Bronchial smooth muscle cell (primary cell): ENCODE measurements at places on chromosomes 5 and 9. TPM values are rescaled to one million over a fixed set of nuclear protein-coding genes. Genes with fewer than 3 reads are reported as not detected.

TMEFF1 gene
- 1.3 and 2.3 TPM in 2 replicates for total RNA-seq

CXCL14 gene
- total RNA-seq: not detected in 2 replicates

TEK gene
- total RNA-seq: 0.43 and 15.6 TPM in 2 replicates

SHC3 gene
- total RNA-seq: 20.9 and 38.0 TPM in 2 replicates

ANKRD31 gene
- total RNA-seq: 0.09 and 0.16 TPM in 2 replicates

RNF224 gene
- total RNA-seq: 0.09 TPM in 1 of 2 replicates, not detected in the other

ARHGEF39 gene
- total RNA-seq: under 0.01 and 0.32 TPM in 2 replicates

FAM200C gene
- 3.0 and 3.2 TPM in 2 replicates for total RNA-seq

FBLL1 gene
- 0.26 and 0.79 TPM in 2 replicates for total RNA-seq

ARL14EPL gene
- total RNA-seq: 0.69 TPM in 1 of 2 replicates, not detected in the other

IFNA21 gene
- total RNA-seq: not detected in 2 replicates

TMEM38B gene
- 11.0 and 12.5 TPM in 2 replicates for total RNA-seq

IGFBPL1 gene
- total RNA-seq: not detected in 2 replicates

SPAG8 gene
- total RNA-seq: 1.5 and 1.6 TPM in 2 replicates

ARID3C gene
- not detected in 2 replicates for total RNA-seq

STKLD1 gene
- 0.69 and 0.95 TPM in 2 replicates for total RNA-seq

IRX4 gene
- total RNA-seq: not detected in 2 replicates

SMIM32 gene
- not detected in 2 replicates for total RNA-seq

ZNF608 gene
- total RNA-seq: 15.0 and 20.4 TPM in 2 replicates

GPRIN1 gene
- total RNA-seq: 1.8 and 3.2 TPM in 2 replicates

PCDHGA3 gene
- 1.0 and 1.9 TPM in 2 replicates for total RNA-seq

SHOC1 gene
- total RNA-seq: under 0.01 TPM in 1 of 2 replicates, not detected in the other

CACNA1B gene
- under 0.01 TPM in 2 replicates for total RNA-seq

AQP7 gene
- total RNA-seq: 0.34 and 0.47 TPM in 2 replicates

MZB1 gene
- total RNA-seq: not detected in 2 replicates

IDNK gene
- 7.4 and 8.5 TPM in 2 replicates for total RNA-seq

FRMPD1 gene
- total RNA-seq: not detected in 2 replicates
